ENCODE measurements at places on chromosomes 12 and 14.
A peak's percentile ranks its signal among the peaks of the same experiment; 100 is the strongest.

DNA sequence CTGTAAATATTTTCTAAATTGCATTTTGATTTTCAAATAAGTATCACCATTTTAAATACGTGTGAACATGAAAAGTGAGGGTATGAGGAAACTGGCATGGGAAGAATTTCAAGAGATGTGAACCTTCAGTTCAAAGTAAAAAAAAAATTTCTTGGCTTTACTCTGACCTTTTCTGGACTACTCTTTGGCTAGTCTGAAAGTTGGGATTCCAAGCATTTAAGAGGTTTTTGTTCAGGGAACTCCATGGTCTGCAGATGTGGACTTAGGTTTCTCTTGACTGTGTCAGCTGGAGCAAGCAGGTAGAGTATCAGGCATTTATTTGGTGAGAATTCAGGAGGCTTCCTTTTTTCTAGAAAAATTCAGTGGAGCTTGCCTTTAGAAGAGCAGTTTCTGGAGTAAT lies 311.6 kb downstream of the LRIG3 start:
- no peak for DNase-seq

DNA sequence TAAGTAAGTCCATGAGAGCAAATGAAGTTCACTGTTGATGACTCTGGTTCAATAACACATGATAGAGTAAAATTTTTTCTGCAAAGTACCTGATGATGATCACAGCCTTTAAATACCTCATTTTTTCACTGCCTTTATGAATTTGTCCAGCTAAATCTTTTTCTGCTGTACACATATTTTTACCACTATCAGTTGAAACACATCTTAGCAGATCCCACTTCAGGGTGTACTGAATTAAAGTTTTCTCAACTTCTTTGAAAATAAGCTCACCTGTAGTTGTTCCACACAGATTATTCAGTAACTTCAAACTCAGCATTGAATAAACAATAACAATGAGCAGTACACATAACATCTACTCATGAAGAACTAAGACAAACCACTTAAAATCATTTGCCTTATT lies 385.9 kb downstream of the NELL2 start:
- no peak for DNase-seq

DNA sequence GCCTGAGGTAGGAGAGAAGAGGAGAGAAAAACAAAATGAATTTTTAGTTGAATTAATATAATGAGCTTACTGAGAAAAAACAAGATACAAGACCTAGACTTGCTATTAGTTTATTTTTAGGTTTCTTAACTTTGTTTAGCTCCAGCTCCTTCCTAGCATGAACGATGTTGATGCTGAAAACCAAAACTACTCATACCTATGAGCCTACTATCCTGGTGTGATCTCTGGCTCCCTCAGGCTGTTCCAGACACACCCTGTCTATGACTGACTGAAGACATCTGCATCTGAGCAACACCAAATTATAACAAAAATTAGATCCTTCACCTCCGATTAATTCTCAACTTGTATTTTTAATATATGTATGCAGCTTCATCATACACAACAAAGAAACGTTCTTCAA lies 190.4 kb downstream of the SLC5A8 start:
- DNase-seq = no peak

DNA sequence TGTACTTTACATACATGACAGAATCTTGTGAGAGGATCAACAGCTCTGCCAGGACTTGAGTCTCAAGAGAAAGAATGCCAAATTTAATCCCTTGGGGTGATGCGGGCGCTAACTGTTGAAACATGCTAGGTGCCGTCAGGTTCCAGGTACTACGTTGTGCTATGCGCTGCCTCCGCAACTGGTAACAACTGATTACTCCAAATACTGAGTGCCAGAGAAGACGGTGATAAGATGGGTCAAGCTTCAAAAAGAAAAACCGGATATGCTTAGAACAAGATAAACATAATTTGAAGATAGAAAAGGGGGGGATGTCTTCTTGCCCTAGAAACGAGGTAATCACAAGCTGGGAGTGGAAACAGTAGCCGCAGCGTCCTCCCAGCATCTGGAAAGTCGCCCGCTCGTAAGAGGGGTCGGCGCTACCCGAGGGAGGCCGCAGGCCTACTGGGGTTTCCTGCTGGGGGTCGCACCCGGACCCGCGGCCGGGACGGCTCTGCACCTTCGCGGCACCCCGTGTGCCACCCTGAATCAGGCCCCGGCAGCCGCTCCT lies 678 bp downstream of the ZBTB25 start:
- no peak for DNase-seq

DNA sequence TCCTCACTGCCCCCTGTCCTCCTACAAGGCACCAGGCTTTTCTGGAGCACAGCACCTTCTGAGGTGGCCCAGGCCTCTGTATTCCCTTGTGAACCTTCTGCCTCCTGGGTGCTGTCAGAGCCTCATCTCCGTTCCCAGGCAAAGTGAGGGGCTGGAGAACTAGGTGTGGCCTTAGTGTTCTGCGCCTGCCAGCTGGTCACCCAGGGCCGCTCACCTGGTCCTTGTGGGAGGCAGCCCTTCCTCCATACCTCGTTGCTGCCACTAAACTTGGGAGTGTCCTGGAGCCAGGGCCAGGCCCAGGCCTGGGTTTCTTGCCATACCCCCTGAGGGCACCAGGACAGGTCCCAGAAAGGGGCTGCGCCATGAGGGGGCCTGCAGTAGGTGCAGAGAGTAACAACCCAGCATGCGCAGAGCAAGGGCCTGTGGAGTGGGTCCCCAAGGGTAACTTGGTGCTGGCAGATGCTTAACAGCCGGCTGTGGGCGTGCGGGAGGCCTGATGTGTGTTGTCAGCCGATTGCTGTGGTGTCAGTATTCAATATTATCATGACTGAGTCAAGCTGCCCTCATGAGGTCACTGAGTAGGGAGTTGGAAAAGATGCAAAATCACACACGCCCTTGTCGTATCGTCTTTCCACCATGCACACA lies 17.1 kb downstream of the OTUB2 start:
- no peak for DNase-seq

GRCh38 chr12:11500188-11500860 lies 105.0 kb upstream of the PRB2 start:
- DNase-seq = peak; percentile 21

- no peak for DNase-seq
Measured at GRCh38 chr12:12506496-12506890, 56.2 kb downstream of the DUSP16 start.

GRCh38 chr12:78385541-78385940 lies 479.0 kb upstream of the SYT1 start:
- DNase-seq = no peak

GRCh38 chr12:46523863-46524770 lies 151.5 kb upstream of the SLC38A2 start:
- no peak for DNase-seq

- DNase-seq = no peak
Measured at GRCh38 chr14:85060121-85060520, 469.8 kb upstream of the FLRT2 start.

- no peak for DNase-seq
Measured at GRCh38 chr12:92029136-92029535, 116.5 kb downstream of the BTG1 start.

DNA sequence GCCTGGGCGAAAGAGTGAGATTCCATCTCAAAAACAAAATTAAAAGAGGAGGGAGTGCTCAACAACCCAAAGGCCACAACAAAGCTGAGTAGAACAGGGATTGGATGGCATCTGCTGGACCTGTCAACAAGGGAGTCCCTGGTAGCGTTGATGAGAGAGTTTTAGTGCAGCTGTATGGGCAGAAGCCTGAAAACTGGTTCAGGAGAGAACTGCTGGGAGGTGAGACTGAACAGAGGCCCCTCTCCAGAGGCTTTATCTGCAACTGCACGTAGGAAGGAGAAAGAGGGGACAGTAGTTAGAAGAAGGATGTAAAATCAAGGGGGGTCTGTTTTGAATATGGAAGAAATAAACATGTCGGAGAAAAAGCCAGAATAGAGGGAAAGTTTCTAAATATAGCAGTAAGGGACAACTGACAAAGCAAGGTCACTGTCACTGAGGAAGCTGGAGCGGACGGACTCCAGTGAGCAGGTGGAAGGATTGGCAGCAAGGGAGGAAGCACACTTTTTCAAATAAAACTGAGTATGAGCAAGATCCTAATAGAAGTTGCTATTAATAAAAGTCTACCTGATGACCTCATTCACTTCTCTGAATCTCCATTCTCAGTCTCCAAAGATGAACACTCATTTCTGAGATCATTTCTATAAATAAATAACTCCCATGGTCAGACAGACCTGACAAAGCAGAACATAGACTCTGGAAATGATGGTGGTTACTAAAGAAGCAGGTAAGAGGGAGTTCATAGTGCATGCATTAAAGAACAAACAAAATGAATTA lies 11.8 kb upstream of the ATF1 start:
- DNase-seq = no peak

DNA sequence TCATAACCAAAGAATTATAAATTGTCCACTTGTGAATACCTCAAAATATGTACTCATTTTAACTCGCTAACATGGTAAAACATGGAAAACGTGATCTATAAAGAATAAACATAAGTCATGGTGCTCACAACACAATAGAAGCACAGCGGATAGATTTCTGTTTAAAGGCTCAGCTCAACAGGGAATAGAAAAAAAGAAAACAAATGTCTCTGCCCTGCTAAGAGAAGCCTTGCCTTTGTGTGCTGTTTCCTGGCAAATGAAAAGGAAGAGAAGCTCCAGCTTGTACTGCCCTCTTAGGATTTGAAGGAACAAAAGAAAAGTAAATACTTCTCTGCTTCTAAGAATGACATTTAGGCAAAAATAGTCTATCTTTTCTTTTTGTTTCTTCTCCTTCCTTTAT lies 121.0 kb upstream of the KRR1 start:
- no peak for DNase-seq

GRCh38 chr14:100677554-100678468 lies 48.9 kb upstream of the DLK1 start:
- DNase-seq = no peak

DNA sequence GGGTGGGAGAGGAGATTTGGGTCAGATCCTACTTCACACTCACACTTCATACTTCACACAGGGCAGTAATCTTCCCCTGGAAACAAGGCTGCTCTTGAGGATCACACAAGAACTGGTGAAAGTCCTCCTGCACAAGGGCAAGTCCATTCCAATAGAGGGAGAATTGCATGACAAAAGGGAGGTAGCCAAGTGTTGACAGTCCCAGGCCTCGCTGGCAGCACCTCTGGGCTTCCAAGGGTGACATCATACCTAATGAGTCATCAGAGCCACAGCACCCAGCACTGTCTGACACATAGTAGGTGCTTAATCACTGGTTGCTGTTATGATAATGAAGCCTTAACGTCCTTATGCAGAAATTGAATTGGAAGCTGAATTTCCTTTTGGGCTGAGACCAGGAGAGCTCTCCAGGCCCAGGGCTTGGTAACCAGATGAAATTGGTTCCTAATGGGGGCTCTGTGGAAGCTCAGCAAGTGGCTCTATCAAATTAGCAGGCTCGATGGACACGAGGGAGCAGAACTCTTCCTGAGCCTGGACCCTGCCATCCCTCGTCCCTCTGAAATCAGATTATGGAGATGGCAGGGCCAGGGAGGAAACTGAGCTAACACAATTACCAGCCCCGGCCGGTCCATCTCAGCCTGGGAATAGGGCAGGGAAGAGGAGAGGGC lies 58.8 kb upstream of the ACTN1 start:
- no peak for DNase-seq

- no peak for DNase-seq
Measured at GRCh38 chr14:34137001-34137745, 186.3 kb upstream of the EGLN3 start.

DNA sequence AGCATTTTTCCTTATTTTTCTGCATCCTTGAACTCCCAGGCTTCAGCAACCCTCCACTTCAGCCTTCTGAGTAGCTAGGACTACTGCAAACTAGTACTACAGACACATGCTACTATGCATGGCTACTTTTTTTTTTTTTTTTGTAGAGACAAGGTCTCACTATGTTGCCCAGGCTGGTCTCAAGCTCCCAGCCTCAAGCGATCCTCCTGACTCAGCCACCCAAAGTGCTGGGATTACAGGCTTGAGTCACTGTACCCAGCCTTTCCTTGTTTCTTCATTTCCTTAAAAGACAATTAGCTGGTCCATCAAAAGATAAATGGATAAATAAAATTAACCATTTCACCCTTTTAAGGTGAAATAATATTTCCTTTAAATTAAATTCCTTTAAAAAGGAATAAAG lies 205.8 kb downstream of the SPTSSA start:
- no peak for DNase-seq

GRCh38 chr12:13289653-13290289 lies 93.2 kb downstream of the EMP1 start:
- DNase-seq = no peak

DNA sequence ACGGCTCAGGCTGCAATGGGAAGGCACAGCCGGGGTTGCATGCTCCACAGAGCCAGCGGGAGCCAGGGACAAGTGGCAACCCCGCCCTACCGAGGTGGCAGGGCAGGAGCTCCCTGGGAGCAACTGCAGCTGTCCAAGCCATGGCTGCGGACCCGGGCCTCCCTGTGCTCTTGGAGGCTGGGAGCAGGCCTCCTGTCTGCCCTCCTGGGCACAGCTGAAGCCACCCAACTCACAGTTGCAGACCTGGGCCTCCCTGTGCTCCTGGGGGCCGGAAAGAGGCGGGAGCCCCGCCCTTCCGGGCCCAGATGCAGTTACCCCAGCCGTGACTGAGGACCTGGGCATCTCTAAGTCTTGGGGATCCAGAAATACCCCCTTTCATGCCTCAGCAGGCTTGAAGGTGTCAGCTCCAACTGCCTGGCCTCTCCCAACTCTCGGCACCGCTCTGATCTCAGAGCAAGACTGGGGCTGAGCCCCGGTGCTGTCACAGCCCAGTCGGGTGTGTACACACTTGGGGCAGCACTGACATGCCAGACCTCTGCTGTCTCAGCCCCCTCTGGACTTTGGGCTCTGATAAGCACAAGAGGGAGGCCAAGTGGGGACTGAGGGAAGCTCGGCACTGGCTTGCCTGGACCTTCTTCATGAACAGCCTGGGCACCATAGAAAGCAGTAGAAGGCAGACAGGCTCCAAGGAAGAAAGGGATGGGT lies 7.5 kb upstream of the RASSF9 start:
- DNase-seq = no peak

- DNase-seq = no peak
Measured at GRCh38 chr14:67875175-67876006, 55.8 kb downstream of the RAD51B start.

DNA sequence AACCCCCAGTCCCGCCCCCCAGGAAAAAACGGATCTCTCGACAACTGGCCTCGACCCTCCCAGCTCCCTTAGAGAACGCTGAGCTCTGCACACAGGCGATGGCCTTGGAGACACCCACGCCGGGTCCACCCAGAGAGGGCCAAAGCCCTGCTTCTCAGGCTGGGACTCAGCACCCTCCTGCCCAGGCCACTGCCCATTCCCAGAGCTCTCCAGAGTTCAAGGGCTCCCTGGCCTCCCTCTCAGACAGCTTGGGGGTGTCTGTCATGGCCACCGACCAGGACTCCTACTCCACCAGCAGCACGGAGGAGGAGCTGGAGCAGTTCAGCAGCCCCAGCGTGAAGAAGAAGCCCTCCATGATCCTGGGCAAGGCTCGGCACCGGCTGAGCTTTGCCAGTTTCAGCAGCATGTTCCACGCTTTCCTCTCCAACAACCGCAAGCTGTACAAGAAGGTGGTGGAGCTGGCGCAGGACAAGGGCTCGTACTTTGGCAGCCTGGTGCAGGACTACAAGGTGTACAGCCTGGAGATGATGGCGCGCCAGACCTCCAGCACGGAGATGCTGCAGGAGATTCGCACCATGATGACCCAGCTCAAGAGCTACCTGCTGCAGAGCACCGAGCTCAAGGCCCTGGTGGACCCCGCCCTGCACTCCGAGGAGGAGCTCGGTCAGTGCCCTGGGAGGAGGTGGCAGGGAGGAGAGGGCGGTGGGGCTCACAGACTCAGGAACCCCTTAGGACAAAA lies 95.8 kb downstream of the LGMN start:
- DNase-seq = no peak

- DNase-seq = no peak
Measured at GRCh38 chr12:5648692-5649359, 216.9 kb downstream of the NTF3 start.
